ENCODE measurements at places on chromosomes 2 and 18. TPM values are rescaled to one million over a fixed set of nuclear protein-coding genes. Genes with fewer than 3 reads are reported as not detected.

GRCh38 chr2:48198371-48198770 is 292.1 kb upstream of the FBXO11 start:
- DNase-seq = no peak

- no peak for DNase-seq
These were observed 10.1 kb downstream of the RPL31 start for GRCh38 chr2:101012054-101012705.

DNA sequence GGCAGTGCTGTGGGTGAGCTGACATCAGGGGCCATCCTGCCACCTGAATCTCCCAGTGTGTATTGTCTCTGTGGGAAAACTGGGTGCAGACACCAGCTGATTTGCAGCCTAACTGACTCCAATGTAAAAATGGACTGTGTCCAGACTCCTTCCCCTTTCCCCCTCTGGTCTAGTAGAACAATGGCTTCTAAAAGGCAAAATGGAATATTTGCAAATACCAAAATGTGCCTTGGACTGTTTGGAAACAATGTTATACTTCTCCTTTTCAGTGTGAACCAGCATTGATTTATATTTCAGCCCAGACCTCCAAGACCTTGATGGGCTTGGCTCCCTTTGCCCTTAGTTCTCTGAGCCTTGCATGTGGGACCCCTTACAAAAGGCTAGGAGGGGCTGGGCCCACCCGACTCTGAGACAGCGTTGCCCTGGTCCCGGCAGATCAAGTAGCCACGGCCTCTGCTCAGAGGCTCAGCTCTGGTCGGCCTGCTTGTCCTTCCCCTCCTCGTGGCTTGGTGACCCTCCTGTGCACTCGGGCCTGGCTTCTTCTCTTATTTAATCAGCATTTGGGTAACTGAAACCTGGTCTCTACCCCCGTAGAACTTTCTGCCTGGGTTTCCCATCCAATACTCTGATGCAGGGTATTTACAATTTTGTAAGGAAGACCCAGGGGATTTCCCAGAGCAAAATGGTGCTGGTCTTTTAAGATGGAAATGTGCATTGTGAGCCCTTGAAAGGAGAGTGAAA is 18.0 kb upstream of the ACKR3 start:
- no peak for DNase-seq

DNA sequence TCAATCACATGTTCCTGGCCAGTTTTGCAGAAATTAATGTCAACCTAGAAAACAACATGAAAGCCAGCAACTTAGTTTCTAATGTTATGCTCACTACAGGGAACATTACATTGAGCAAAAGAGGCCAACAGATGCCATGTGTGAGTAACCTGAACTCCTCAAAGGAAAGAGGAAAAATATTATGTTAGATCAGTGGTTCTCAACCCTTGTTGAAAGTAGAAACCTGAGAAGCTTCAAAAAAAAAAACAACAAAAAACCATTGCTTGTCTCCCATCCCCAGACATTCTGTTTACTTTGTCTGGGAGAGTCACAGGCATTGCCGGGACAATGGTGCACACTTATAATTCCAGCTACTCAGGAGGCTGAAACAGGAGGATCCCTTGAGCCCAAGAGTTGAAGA is 57.7 kb downstream of the METTL4 start:
- no peak for DNase-seq

GRCh38 chr2:5546181-5546580 is 146.0 kb upstream of the SOX11 start:
- no peak for DNase-seq

DNA sequence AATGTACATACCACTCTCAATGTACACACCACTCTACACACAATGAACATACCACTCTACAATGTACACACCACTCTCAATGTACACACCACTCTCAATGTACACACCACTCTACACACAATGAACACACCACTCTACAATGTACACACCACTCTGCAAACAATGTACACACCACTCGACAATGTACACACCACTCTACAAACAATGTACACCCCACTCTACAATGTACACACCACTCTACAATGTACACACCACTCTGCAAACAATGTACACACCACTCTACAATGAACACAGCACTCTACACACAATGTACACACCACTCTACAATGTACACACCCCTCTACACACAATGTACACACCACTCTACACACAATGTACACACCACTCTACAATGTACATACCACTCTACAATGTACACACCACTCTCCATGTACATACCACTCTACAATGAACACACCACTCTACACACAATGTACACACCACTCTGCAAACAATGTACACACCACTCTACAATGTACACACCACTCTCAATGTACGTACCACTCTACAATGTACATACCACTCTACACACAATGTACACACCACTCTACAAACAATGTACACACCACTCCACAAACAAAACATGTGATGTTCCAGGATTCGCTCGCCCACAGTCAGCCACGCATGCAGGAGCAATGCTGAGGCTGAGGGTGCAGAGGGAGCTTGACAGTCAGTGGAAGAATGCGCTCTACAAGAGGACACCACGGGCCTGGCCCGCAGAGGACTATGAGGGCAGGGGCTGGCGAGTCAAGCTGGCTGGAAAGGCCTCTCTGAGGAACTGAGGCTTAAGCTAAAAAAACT is 118.2 kb downstream of the HDAC4 start:
- no peak for DNase-seq

DNA sequence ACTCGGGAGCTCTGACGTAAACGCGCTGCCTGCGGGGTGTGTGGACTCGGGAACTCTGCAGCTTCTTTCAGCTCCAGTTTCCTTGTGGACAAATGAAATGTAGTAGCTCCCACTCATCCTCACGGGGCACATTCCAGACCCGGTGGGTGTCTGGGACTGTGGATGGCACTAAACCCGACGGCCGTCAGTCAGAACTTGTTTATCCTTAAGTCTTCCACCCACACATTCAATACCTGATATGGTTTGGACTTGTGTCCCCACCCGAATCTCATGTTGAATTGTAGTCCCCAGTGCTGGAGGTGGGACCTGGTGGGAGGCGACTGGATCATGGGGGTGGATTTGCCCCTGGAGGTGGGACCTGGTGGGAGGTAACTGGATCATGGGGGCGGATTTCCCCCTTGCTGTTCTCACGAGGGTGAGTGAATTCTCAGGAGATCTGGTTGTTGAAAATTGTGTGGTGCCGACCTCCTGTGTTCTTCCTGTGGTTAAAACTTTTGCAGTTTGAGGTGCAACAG is 81.2 kb upstream of the SNTG2 start:
- DNase-seq = no peak

DNA sequence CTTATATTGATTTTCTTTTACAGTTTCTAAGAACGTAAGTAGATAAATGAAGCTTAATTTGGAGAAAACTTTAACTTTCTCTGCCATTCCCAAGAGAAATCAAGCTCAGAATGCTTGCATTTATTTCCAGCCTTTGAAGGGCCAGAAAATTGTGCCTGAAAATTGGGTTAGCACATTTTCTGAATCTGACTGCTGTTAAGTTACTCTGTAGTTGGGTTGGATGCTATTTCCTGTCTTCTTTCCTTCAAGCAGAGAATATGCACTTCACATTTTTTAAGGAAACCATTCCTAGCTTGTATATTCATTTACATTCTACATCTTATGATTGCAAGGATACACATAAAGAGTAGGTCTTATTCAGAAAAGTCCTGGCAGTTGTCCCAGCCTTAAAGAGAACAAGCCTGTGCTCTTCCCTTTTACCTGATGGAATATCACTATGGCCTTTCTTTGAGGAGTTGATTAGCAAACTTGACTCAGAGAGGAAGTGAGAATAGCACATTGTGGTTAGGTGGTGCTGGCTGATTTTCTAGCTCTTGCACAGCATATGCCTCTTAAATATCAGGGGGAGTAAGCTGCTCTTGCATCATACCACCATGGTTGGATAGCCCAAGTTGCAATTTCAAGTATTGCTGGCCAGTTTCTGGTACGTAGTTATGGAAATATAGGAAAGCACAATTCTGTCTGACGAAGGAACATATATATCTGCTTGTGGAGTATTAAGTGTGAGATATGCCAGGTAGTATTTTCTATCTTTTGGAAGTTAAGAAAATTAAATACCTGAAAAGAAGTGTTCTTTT is 133.7 kb downstream of the COMMD1 start:
- no peak for DNase-seq

- DNase-seq = no peak
These were observed 67.1 kb upstream of the YWHAQ start for GRCh38 chr2:9697909-9698308.

DNA sequence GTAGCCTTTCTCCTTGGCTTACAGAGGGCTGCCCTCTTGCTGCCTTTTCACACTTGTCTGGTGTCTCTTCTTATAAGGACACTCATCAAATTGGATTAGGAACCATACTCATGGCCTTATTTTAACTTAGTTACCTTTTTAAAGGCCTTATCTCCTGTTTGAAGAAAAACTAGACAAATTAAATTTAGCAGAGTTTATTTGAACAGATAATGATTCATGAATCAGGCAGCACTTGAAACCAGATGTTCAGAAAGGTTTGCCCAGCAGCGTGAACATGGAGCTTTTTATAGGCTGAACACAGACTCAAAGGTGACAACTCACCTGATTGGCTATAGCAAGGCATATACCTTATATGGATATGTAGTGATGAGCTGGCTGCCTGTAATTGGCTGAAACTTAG is 238.0 kb downstream of the GULP1 start:
- DNase-seq = no peak

- DNase-seq = no peak
These were observed 40.2 kb upstream of the GMCL1 start for GRCh38 chr2:69789175-69789721.

DNA sequence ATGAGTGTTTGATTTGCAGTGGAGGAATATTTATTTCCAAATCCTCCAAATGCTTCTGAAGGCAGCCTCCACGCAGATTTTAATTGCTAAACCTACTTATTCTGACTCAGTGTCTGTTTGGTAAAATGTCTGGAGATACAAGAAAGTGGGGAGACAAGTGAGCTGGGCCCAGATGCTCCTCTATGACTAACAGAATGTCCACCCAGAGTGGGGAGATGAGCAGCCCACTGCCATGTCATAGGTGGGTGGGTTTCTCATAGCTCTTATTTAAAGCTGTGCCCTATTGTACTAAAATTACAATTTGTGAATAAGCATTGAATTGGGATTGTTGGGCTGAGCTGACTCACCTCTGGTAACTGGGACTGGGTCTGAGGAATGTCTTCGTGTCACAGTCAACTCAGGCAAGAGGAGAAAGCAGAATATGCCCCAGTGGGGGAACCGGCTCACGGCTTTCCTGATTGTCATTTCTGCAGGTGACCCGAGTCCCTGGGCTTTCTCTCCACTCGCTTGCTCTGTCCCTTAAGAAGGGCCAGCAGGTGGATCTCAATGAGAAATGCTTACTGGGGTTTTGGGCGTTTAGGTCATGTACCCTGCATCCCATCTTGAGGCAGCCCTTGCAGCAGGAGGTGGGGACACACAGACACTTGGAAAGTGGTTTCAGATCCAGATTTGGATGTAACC is 116.3 kb upstream of the SPRED2 start:
- DNase-seq = no peak

DNA sequence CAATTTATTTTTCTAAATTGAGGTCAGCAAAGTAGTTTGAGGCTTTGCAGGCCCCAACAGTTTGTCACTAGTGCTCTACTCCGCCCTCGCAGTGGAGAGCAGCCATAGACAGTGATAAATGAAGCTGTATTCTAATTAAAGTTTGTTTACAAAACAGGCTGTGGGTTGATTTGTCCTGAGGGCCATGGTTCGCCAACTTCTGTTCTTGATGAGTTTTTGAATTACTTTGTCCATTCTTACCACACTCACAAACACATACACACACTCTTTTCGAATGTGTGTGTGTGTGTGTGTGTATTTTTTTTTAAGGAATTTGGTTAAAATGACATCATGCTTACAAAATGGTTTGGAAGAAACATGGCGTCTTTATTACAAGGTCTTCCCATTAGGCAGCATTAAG is 68.6 kb downstream of the MTCL1 start:
- DNase-seq = no peak

- no peak for DNase-seq
These were observed 6.6 kb downstream of the TTLL4 start for GRCh38 chr2:218717262-218717661.

DNA sequence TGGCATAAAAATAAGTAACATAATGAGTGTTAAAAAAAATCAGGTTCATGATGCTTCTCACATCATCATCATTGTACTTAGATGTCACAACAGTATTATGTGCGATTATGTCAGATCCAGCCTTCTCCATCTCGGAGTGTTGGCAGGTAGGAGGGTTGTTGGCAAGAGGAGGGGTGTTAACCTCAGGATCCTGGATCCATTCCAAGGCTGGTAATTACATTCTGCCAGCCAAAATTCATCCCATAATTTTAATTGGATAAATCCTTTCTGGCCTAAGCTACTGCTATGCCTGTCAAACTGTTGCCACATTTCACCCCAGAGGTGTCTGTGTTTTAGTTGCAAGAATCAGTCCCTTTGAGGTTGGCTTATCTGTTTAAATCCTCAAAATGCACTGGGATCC is 891 bp upstream of the FTCDNL1 start:
- DNase-seq = no peak

DNA sequence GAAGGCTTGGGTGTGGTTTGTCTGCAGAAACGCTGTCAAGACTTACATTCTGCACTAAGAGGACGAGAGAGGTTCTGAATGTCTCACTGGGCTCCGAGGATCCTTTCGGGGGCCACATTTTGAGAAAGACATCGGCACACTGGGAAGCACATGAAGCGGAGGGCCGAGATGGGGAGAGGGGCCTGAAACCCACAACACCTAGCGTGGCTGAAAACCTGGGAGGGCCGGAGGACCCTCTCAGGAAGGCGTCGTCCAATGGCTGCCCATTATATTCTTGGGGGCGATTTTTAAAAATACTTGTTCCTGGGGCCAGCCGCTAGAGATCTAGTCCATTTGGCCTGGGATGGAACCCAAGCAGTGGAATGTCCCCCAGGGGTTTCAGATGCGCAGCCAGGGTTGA is 229.6 kb downstream of the GBX2 start:
- no peak for DNase-seq

- peak; percentile 6 for DNase-seq
These were observed 112.8 kb downstream of the KCTD1 start for GRCh38 chr18:26435415-26436095.

C2orf15 gene
- 5.8 TPM for total RNA-seq

CYBRD1 gene
- 126 TPM for total RNA-seq

PLB1 gene
- total RNA-seq = 7.2 TPM

PFN4 gene
- 0.35 TPM for total RNA-seq

GNAL gene
- total RNA-seq = 3.9 TPM

HOXD13 gene
- total RNA-seq = not detected

BMP10 gene
- not detected for total RNA-seq

MAP4K4 gene
- 50.9 TPM for total RNA-seq

MTCL1 gene
- total RNA-seq = 182 TPM

HOXD12 gene
- not detected for total RNA-seq

EML6 gene
- total RNA-seq = 2.1 TPM
